NCI-H1105 (cell line): ENCODE measurements at places on chromosomes 3 and 15.

- no peak for DNase-seq
Measured at GRCh38 chr3:139832998-139833397, 102.0 kb upstream of the CLSTN2 start.

- DNase-seq: peak; percentile 18
Measured at GRCh38 chr3:37861620-37862041, at the start of gene CTDSPL. CTDSPL (plus strand) TSS chr3:37861880; CDS start chr3:37862200, 320 bp downstream.

- DNase-seq: no peak
Measured at GRCh38 chr3:101816215-101817149, 32.8 kb upstream of the NFKBIZ start.

- no peak for DNase-seq
Measured at GRCh38 chr3:189573004-189573403, 58.2 kb upstream of the TP63 start.

- no peak for DNase-seq
Measured at GRCh38 chr3:133851931-133852330, 43.8 kb downstream of the RAB6B start.

GRCh38 chr3:151766454-151766853 is 32.7 kb downstream of the AADACL2 start:
- no peak for DNase-seq

- no peak for DNase-seq
Measured at GRCh38 chr15:81941479-81941878, 104.3 kb downstream of the MEX3B start.

DNA sequence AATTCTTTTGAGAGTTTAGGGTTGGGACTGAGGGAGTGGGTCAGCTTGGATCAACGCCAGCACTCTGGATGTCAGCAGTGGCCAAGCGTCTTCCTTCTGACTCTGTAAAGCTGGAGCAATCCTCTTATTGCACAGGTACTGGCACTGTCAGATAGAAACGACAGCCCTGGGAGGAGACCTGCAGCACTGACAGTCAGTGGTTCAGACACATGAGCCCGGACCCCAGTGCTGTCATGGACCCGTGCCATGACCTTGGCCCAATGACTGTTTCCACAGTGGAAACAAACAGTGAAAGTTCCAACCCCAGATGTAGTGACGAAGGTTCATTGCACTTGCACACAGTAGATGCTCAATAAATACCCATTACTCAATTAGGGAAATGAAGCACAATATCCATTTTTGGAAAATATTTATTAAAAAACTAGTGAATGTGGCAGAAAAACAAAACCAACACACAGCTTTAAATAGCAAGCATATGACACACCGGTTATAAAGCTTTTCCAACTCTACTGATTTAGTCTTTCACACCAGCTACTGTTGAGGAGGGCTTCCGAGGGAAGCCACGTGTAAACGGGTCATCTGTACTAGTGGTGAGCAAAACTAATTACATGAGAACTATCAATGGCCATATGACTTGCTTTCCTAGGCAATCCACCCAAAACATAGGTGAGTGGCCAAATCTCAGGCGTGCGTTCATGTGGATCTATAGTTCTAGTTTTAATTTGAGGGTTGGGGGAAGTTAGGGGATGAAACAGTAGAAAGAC is 22.1 kb downstream of the SIAH2 start:
- DNase-seq: no peak

GRCh38 chr3:182617500-182617899 is 175.8 kb upstream of the ATP11B start:
- no peak for DNase-seq

GRCh38 chr3:39296197-39297077 is 16.6 kb upstream of the CX3CR1 start:
- no peak for DNase-seq

DNA sequence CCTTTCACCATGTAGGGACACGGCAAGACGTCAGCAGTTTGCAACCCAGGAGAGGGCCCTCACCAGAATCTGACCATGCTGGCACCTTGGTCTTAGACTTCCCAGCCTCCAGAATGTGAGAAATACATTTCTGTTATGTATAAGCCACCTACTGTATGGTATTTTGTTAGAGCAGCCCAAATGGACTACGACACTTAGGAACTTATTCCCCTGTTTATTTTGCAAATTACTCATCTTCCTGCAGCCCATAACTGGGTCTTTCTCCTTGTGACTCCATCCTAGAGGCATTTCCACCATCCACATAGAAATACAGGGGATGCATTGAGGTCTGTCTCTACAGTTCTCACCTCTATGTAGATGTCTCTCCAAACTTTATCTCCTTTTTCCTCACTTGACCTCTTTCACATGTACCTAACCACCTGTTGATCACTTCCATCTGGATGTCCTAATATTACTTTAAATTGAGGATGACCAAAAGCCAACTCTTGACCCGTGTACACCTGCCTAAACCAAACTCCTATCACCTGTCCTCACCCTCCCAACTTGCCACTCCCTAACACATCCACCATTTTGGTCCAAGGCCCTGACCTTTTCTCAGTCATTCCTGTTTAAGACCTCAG is 406.0 kb upstream of the WNT5A start:
- DNase-seq: no peak

DNA sequence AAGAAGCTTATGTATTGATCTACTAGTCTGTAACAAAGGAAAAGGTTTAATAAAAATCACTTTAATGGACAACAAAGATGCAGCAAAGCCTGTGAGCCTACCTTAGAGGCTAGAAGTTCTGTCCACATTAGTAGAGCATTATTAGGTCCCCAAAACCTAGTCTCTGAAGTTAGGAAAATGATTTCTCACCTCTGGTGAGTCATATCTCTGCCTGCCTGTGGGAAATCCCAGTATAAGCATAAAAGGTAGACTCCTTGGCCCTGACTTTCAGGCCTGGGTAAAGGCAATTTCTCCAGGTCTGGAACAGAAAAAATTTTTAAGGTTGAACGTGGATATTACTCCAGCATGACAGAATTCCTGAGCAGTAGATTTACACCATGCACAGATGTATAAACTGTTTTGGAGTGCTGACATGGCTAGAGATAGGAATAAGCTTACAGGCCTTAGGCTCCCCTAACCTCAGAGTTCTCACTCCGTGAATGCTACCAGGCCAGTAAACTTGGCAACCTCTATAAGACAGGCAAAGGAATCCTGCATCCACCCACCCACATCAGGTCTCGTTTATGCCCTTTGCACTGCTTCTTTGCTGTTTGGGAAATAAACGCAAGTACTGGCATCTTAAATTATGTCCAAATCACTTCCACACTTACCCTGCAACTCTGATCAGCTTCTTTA is 104.1 kb downstream of the SERPINI1 start:
- no peak for DNase-seq

GRCh38 chr15:101252836-101253235 is 988 bp upstream of the CHSY1 start:
- DNase-seq: no peak

GRCh38 chr3:150247441-150247840 is 160.7 kb upstream of the TSC22D2 start:
- DNase-seq: no peak

DNA sequence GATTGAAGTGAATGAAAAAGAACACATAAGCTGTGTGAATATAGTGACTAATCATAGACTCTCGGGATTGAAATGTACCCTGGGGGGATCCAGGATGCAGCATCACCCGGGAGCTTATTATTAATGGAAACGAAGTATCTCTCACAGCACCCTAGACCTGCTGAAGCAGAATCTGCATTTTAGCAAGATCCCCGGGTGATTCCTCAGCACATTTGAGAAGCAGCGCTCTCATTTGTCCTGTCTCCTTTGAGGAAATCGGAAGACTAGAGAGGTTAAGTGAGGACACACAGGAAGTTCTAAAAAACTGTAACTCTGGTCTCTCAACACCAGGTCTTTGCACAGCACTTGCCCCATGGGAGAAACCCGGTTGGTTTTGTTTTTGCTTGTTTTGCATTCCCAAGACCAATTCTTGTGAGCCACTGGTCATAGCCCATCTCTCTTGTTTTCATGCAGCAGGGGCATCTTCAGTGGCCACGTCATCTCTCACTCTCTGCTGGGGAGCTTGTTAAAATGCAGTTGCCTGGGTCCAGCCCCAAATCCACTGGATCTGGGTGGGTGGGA is 30.2 kb downstream of the ZNF710 start:
- no peak for DNase-seq

- DNase-seq: no peak
Measured at GRCh38 chr3:117630885-117631284, 921.3 kb downstream of the TUSC7 start.

DNA sequence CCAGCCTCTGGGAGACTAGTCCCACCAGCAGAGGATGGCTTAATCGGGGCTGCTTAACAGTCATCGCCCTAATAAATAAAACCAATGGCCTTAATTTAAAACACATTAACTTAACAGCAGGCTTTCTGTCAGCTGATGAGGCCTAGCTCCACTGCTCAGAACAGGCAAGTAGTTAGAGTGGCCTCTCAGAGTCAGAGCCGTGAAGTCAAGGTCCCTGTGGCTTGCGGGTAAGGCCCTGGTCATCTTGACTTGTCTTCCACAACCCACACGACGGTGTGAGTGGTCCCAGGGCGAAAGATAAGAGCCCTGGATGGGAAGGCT is 11.8 kb downstream of the XXYLT1 start:
- no peak for DNase-seq

- DNase-seq: no peak
Measured at GRCh38 chr15:59523702-59524101, 85.7 kb downstream of the FAM81A start.

GRCh38 chr3:114223143-114223542 is 14.2 kb downstream of the ZNF80 start:
- no peak for DNase-seq

- DNase-seq: no peak
Measured at GRCh38 chr15:71414853-71415252, 299.6 kb downstream of the THSD4 start.

DNA sequence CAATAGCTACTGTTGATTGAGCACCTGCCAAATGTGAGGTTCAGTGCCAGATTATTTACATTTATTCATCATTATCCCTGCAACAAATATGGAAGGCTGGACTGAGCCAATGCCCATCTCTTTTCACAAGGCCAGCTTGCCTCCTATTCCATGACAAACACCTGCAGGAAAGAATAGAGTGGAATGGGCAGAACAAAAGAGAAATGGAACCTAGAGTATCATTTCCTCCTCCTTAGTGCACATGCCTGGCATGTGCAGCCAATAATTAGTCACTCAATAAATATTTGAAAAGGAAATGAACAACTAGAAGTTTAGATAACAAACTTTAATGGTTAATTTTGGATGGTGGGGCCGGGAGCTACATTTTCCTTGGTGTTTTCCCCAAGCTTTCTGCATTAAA is 61.4 kb upstream of the MYRIP start:
- DNase-seq: no peak

DNA sequence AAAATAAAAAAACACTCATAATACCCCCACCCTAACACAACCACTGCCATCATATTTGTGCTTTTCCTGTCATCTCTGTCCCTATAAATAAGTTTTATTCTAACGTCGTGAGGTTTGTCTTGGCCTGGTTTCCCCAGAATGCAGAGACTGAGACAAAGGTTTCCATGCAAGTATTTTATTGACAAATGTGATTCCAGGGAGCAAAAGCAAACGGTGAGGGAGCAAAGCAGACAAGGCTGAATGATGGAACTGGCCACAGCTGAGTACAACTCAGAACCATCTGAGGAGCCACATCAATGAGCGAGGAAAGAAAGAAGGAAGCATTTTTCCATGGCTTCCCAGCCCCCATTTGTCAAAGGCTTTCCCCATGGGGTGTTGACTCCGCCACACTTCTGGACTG is 37.7 kb upstream of the LARS2 start:
- no peak for DNase-seq

- no peak for DNase-seq
Measured at GRCh38 chr3:178001670-178002101, 534.5 kb upstream of the KCNMB2 start.

DNA sequence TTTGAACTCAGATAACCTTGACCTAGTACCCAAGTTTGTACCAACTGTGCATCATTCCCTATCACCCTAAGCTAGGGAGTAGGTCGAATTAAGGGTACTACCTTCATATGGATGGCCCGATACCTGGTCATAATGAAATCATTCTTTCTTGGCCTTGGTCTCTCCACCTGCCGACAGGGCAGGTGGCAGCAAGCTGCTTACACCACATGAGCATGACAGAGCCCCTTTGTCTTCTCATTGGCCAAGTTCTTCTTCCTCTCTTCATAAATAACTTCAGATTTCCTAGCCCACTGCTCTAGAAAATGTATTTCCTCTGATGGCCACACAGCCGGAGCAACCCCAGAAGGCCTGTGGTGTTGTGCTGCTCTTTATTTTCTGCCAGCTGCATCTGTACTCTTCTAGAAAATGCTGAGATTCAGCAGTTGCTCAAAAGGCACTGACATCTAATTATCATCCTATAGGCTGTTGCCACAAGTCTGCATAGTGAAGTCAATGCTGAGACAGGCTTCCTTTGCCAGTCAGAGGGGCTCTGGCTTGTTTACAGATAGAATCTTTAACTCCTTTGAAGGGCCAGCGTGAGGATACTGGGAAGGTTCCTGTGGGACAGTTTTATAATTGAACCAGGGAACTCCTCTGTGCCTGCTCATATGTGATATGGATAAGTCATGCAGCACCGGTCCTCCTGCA is 304.2 kb downstream of the PTPRG start:
- DNase-seq: no peak

DNA sequence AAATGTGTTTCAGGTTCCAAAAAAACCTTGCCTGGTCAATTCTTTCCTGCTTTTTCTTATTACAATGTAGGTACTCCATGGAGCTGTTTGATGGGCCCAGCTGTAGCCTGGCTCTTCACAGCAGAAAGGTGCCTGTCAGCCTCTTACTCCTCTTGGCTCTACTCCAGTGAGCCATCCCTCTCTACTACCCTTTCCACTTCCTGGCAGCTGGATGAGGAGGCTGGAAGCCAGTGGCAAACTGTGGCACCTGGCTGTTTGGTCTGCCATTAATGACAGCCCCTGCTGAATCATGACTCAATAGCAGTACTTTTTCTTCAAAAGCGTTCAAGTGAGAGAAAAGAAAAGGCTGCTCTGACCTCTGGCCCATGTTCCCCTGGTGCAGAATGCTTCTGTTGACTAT is 618.1 kb downstream of the PYDC2 start:
- peak; percentile 97 for DNase-seq

GRCh38 chr3:133453383-133453782 is 53.5 kb downstream of the BFSP2 start:
- no peak for DNase-seq

DNA sequence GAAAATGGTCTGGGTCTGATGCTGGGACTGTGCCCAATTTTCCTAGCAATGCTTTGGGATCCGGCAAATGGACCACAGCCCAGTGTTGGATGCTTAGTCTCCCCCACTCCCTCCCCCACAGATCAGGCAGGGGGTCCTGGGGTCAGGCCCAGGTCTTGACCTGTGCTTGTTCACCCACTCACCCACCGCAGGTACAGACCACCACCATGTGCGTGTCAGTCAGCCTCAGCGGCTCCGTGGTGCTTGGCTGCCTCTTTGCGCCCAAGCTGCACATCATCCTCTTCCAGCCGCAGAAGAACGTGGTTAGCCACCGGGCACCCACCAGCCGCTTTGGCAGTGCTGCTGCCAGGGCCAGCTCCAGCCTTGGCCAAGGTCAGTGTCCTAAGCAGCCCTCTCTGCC is 10.6 kb downstream of the GRM2 start:
- DNase-seq: no peak

GRCh38 chr15:40100947-40101905 is 7.5 kb downstream of the BMF start:
- no peak for DNase-seq
